A673 (cell line): ENCODE measurements at places on chromosomes 1 and 21. TPM values are rescaled to one million over a fixed set of nuclear protein-coding genes. Genes with fewer than 3 reads are reported as not detected.

- H3K27ac ChIP-seq, result no peak overlapping the region
- H3K4me3 ChIP-seq, result no peak overlapping the region
- no peaks in the 10 kb centered on the region for H3K4me1 ChIP-seq
- H3K36me3 ChIP-seq, result no peaks in the 10 kb centered on the region
- H3K27me3 ChIP-seq, result no peaks in the 10 kb centered on the region
- no peak for DNase-seq
Observed at GRCh38 chr1:94321662-94322061, 84.3 kb upstream of the ARHGAP29 start.

DNA sequence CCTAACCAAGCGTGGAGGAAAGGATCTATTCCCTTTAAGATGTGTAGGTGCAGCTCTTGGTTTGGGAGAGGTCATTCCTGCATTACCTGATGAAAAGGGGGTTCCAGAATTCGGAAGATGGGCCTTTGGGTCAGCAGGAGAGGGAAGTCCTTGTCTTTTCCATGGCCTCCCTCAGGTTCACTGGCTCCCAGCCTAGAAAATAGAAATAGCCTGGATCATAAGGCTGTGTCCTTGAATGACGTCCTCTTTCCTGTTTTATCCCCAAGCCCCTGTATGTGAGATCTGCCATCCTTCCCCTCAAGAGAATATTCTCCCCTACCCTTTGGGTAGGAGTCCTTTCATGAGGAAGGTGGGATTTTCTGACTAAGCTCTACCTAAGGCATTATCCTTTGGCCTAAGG is 14.5 kb upstream of the RPS8 start:
- H3K4me3 ChIP-seq, result no peak overlapping the region
- H3K4me1 ChIP-seq, result no peaks in the 10 kb centered on the region
- H3K36me3 ChIP-seq, result peaks cover 98% of the 10 kb centered on the region
- H3K27ac ChIP-seq, result no peak overlapping the region

DNA sequence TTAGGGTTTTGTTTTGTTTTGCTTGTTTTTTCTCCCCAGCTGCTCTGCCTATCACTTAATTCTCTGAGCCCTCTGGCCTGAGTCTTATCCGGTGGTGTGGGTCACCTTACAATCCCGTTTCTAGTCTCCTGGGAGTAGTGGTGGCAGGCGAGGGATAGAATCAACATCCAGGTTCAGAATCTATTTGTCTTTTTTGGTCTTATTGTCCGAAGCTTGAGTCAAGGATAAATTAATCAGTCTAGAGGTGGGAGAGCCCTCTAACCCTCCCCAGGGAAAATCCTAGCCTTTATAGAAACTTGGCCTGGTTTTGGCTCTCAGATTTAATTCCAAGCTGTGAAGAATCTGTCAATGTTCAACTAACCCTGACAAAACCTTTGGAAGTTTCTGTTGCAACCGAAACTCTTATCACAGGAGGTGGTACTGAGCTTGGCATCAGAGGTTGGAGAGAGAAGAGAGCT is 246.3 kb downstream of the FGGY start:
- no peak overlapping the region for H3K27ac ChIP-seq
- DNase-seq, result no peak

The ATP5IF1 gene
- 144 and 158 TPM in 2 replicates for total RNA-seq

The OR2L2 gene
- total RNA-seq, result 0.13 TPM in 1 of 2 replicates, not detected in the other

The KCNC4 gene
- 0.22 and 0.24 TPM in 2 replicates for total RNA-seq
